ENCODE measurements at places on chromosomes 1 and 21. TPM values are rescaled to one million over a fixed set of nuclear protein-coding genes. Genes with fewer than 3 reads are reported as not detected.

The ENO1 gene
- 744 TPM for total RNA-seq

The KRTAP20-3 gene
- not detected for total RNA-seq

The KCNK2 gene
- total RNA-seq: not detected

The CD1E gene
- total RNA-seq: not detected

The PCAT6 gene
- total RNA-seq: 3.8 TPM

The LDLRAD1 gene
- total RNA-seq: not detected

The SLAMF7 gene
- total RNA-seq: not detected

The AGBL4 gene
- total RNA-seq: not detected

The LRRC38 gene
- not detected for total RNA-seq

The LRRC52 gene
- not detected for total RNA-seq

The SLC30A2 gene
- not detected for total RNA-seq

The PIGR gene
- not detected for total RNA-seq

The SLC44A3 gene
- 3.6 TPM for total RNA-seq

All from osteocyte (in vitro differentiated cells).